Activated CD4-positive, CD25-positive, alpha-beta regulatory T cell treated with anti-CD3 and anti-CD28 coated beads, Interleukin-2, amount 50 U/mL, for 24 hours (primary cell): ENCODE measurements at places on chromosomes 4 and X.

- no peak for ATAC-seq
Measured at GRCh38 chr4:154399259-154399974, 92.2 kb downstream of the DCHS2 start.

- peak; percentile 55 for ATAC-seq
Measured at GRCh38 chr4:84582988-84583875, at the start of gene CDS1. TSS of gene CDS1 (plus strand) at chr4:84583127. CDS start at chr4:84583402, 275 bp downstream.

- ATAC-seq: no peak
Measured at GRCh38 chr4:21769404-21770147, 179.0 kb downstream of the KCNIP4 start.

GRCh38 chr4:1792832-1793495, at the start of gene FGFR3:
TSS of gene FGFR3 (plus strand) at chr4:1793293. CDS start at chr4:1793935, 642 bp downstream.
- ATAC-seq: peak; percentile 65

GRCh38 chr4:121154103-121154515, 10.0 kb downstream of the TNIP3 start:
- peak; percentile 45 for ATAC-seq
